Stimulated activated naive CD4-positive, alpha-beta T cell treated with Interleukin-2 at 50 U/mL for 16 hours (primary cell): ENCODE measurements at places on chromosomes 1 and 21.

DNA sequence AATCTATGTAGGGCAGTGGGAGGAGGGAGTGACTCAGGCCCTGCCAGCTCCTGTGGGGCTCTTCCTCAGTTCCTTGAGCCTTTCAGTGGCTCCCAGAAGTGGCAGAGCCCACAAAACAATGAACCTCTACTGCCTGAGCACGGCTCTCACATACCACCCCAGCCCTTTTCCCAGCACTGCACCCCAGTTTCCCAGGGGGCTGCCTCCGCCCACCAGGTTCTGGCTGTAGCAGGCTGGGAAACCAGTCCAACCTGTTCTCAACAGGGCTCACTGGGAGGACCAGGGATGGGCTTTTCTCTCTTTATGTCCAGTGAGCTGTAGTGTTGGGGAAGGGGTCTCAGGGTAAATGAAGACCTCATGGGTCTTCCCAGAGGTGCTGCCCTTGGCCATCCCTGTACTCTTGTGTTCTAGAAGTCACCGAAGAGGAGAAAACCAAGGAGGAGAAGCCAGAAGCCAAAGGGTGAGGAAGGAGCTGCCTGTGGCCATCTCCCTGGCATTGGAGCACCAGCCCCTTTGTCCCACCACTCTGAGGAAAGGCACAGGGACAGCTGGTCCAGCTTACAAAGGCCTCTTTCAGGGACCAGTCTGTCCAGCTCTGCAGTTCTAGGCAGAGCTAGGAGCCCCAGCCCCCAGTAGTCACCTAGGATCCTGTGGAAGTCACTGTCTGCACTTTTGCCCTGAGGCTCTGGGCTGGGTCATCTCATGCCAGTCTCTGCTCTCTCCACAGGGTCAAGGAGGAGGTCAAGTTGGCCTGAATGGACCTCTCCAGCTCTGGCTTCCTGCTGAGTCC is 3.5 kb downstream of the MARCKSL1 start:
- DNase-seq, result no peak

- no peak for DNase-seq
Measured at GRCh38 chr1:240499012-240499411, 112.9 kb downstream of the GREM2 start.

DNA sequence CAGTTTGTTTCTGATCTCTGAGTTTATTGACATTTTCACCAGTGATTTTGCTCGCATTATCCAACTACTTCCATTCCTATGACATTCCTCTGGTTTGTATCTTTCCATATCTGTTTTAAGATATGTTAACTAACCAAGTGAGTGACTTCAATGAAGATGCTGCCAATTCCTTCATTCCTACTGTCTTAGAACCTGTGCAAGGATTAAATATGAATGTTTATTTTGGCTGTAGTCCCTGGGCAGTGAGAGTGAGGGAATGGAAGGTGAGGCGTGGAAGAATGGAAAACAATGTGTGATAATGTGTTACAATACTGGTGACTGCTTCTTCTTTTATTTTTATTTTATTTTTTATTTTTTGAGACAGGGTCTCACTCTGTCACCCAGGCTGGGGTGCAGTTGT is 183.0 kb downstream of the SDCCAG8 start:
- DNase-seq, result no peak

- DNase-seq, result no peak
Measured at GRCh38 chr1:240294566-240294965, 202.9 kb downstream of the FMN2 start.

- DNase-seq, result no peak
Measured at GRCh38 chr1:239239529-239239928, 146.8 kb upstream of the CHRM3 start.

- no peak for DNase-seq
Measured at GRCh38 chr1:29756901-29757725, 520.8 kb downstream of the PTPRU start.

- no peak for DNase-seq
Measured at GRCh38 chr21:45374826-45375455, 30.0 kb upstream of the COL18A1 start.

DNA sequence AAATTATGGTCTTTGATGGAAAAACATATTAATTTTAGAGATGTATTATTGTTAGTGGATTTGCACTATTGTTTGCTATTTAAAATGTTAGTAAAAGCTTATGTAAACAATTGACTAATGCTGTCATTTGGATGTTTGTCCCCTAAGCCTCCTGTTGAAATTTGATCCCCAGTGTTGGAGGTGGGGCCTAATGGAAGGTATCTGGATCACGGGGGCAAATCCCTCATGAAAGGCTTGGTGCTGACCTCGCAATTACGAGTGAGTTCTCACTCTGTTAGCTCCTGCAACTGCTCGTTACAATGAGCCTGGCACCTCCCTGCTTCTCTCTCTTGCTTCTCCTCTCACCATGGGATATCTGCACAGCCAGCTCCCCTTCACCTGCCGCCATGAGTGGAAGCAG is 14.3 kb downstream of the TMEM35B start:
- DNase-seq, result no peak

DNA sequence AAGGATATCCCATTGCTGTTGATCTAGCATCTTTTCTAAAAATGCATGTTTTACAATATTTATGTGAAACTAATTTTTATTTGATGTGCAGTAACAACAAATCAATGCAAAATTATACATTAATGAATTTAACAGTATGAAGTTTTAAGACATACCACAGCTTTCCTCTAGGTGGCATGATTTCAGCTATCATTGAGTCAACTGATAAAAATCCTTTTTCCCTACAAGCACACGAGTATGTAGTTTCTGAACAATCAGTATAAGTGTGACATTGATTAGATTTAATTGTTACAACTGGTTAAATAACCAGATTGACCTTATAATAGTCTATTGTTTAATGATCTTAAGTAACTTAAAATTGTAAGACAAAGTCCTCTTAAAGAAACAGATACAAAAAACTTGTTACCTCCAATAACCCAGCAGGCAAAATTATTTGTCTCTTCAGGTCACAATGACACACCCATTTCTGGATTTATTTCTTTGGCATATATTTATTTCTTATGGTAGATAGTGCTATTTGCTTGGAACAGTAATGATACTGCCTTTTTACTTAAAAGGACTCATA is 5.8 kb upstream of the TGFB2 start:
- no peak for DNase-seq

GRCh38 chr1:222632749-222633148 is 14.9 kb downstream of the MIA3 start:
- no peak for DNase-seq
